Brain pericyte (primary cell): ENCODE measurements at places on chromosomes 7 and 10.

DNA sequence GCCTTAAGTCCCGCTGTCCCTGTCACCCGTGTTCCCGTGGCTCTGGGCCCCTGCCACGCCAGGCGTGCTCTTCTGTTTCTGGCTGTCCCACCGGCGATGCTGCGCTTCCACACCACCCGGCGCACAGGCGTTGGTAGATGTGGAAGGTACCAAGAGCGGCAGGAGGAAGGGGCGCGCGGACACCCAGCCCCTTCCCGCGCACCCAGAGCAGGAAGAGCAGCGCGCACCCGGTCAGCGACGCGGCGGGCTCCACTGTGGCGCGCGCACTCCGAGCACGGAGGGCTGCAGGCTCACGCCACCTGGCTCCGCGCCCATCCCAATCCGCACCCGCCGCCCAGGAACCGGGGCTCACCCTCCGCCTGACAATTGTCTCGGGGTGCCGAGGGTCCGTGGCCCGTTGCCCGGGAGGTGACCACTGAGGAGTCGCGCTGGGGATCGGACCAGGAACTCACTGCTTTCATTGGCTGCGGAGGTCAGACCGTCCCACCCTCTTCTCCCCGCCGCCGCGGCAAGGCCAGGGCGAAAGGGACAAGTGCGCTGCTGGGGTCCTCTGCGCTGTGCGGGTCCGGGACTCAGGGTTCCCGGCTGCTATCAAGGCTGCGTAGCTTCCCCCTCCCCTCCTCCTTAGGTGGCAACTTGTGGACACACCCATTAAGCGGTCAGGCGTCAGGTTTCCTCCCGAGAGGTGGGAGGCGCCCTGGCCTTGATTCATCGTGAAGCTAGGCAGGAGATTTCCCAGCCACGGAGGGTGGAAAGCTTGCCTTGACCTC is 121.6 kb upstream of the ZNF92 start:
- no peak for DNase-seq

DNA sequence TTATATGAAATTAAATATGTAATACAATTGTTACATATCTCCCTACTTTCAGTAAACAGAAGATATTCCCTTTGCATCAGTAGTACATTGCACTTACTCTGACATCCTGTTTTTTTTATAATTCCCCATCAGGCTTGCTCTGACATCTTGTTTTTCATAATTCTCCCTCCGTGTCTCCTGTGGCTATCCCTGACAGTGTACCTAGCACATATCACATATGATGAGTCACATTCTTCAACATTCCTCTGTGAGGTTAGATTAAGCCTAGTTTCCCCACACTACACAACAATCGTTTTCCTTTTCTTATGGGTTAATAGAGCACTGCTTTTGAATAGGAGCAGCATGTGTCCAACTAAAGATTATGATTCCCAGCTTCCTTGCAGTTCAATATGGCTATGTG is 250.6 kb upstream of the NPVF start:
- DNase-seq: no peak

DNA sequence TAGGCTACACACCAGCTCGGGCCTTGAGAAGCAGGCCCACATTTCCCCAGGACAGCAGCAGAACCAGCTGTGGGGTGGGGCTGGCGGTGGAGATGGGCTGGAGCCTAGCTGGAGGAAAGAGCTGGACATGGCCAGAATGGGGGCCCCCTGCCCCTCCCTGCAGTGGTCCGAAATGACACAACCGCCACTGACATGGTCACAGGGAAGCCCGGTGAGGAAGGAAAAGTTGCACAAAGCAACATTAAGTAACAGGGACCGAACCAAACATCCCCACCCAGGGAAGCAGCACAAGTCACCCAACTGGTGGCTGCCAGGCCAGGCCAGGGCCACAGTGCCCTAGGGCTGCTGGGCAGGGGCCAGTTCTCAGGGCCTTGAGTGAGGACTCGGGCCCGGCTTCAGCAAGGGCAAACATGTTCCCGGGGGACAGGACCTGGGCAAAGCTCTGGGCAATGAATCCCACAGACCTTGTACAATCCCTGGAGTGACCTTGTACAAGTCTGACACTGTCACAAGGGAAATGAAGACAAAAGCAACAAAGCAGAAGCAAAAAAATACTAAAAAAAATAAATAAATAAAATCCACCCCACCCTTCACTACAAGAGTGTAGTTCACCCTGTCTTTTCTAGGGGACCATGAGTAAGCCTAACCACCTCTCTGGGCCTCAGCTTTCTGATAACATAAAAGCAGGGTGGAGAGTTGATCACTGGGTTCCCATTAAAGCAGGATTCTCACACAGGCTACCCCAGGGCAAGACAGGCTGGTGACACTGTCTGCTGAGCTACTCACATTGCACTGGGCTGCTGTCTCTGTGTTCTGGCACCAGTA is 33.0 kb downstream of the PSAP start:
- no peak for DNase-seq

DNA sequence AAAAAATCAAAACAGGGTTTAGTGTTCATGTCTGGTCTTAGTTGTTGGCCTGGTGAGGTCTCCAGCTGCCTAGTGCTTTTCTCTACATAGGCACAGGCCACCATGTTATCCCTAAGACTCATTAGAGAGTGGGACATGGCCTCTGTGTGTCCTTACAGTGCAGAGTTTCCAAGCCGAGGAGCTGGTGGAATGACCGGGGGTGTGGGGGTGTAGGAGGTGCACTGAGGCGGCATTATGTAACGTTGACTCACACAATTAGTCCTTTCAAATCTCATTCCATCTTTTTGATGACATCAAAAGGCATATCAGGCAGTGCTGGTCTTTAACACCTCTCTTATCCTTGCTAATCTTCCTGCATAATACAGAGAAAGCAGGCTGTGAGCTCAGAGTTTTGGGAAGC is 71.3 kb downstream of the MTPN start:
- DNase-seq: no peak

- no peak for DNase-seq
Observed at GRCh38 chr10:121616291-121616690, 18.0 kb upstream of the FGFR2 start.

DNA sequence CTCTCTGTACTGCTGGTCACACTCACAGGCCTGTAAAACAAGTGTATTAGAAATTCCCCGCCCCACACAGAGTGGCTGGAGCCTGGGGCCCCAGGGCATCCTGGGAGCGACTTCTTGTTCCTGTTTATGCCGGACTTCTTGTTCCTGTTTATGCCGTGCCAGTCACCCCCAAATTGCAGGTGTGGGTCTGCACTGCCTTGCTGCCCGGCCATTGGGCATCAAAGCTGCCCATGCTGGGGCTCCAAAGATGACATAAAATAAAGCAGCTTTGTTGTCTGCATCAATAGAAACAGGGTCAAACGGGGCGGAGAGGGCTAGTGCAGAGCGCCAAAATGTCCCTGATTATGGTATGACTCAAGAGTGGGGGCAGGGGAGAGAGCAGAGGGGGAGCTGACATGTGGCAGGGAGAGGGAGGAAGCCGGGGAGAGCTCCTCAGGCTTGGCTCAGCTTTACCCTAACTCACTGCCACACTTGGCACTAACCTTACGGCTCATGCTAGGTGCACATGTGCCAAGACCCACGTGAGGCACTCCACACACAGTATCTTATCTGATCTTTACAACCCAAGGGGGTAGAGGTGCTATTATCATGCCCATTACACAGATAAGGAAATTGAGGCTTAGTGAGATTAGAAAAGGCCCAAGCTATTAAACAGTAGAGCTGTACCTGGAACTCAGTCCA is 98.4 kb downstream of the PIP4K2A start:
- DNase-seq: no peak

- no peak for DNase-seq
Observed at GRCh38 chr7:8781166-8781565, 347.8 kb downstream of the NXPH1 start.

- DNase-seq: no peak
Observed at GRCh38 chr7:71171476-71171875, 39.5 kb downstream of the GALNT17 start.

DNA sequence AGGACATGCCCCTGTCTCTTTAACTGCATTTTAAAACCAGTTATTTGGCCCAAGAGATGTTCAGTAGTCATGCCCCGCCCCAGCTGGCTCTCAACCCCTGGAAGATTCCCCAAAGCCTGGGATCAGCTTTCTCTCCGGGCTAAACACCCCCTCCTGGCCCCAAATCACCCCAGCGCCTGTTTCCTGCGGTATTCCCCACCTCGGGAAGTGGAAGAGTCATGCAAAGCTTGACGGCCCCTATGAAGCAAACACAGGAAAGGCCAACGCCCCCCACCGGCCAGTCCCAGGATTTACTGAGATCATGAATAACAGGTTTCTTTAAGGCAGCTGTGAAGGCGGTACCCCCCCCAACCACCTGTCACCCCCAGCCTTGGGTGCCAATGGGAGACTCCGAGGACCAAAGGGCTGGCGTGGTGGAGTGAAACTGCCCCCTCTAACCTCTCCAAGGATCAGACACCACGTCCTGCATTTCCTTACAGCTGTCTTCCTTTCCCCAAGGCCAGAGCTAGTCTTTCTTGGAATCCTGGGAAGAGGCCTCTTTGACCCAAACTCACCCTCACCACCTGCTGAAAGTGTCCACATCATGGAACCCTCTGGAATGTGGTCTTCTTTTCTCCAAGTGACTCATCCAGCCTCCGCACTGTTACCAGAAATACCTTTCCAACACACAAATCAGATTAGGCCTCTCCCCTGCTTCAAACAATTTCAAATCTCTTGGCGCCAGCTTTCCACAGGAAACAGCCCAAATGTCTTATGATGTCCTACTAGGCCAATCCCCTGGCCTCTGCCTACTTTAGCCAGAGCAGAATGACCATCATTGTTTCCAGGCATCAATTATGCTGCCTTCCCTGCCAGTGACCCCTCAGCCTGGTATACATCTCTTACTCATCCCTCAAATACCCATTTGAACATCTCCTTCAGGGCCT is 301.5 kb downstream of the ZEB1 start:
- DNase-seq: no peak

GRCh38 chr10:43233601-43234430 is 33.0 kb downstream of the RASGEF1A start:
- DNase-seq: no peak

GRCh38 chr10:69065406-69066361 is 22.2 kb upstream of the SRGN start:
- no peak for DNase-seq

- DNase-seq: no peak
Observed at GRCh38 chr10:22229802-22230157, 12.0 kb upstream of the EBLN1 start.

- no peak for DNase-seq
Observed at GRCh38 chr10:77030974-77031373, 606.6 kb downstream of the KCNMA1 start.

DNA sequence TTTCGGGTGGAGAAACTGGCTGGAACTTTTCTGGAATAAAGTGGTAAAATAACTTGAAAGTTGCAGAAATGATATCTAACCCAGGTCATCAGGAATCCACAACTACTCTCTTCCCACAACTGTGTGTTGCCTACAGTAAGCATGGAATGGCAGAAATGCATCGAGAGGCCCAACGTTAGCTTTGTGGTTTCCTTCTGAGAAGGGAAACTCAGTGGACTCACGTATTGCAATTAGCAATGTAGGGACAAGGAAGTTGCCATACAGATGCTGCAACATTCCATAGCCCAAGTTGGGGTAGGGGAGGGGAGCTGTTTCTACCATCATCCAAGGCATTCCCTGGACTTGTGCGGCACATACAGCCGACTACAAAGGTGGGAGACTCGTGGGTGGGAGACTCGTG is 1.9 kb downstream of the PON1 start:
- no peak for DNase-seq

GRCh38 chr7:47666164-47666862 is 84.4 kb upstream of the TNS3 start:
- no peak for DNase-seq

DNA sequence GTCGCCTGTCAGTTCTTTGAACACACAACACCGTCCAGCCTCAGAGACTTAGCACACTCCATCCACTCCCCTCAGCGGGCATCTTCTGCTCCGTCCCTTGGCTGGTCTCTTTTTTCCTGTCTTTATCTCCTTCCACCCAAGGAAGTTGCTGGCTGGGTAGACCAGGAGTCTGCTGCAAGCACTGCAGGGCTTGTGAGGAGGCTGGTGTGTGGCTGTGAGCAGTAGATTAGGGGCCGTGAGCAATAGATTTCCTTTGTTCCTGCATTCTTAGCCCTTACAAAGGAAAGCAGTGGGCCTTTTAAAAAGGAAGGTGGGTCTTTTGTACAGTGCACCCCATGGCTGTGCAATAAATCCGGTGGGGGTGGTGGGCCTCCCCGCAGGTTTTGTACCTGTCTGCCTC is 100.3 kb upstream of the BTBD16 start:
- DNase-seq: no peak

DNA sequence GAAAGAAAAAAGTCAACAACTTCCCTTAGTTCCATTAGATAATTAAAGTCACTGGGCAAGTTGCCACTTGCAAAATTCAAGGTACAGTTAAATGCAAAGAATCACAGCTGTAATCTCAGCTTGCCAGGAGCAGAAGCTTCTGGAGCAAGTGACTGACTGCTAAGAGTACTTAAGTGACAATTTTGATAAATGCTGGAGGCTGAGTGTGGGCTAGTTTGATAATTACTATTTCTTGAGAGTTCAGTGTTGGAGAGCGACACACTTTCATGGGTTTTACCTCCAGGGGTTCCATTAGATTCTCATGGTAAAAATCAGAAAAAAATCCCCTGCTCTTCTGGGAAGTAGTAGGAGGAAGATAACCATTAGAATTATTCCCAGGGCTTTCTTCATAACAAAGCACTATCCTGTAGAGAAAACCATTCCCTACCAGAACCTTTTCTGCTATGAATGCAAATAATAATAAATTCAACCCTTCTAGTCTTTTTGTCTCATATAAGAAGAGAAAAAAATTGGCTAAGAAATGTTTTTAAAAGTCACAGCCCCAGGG is 486.3 kb downstream of the POM121L12 start:
- no peak for DNase-seq

DNA sequence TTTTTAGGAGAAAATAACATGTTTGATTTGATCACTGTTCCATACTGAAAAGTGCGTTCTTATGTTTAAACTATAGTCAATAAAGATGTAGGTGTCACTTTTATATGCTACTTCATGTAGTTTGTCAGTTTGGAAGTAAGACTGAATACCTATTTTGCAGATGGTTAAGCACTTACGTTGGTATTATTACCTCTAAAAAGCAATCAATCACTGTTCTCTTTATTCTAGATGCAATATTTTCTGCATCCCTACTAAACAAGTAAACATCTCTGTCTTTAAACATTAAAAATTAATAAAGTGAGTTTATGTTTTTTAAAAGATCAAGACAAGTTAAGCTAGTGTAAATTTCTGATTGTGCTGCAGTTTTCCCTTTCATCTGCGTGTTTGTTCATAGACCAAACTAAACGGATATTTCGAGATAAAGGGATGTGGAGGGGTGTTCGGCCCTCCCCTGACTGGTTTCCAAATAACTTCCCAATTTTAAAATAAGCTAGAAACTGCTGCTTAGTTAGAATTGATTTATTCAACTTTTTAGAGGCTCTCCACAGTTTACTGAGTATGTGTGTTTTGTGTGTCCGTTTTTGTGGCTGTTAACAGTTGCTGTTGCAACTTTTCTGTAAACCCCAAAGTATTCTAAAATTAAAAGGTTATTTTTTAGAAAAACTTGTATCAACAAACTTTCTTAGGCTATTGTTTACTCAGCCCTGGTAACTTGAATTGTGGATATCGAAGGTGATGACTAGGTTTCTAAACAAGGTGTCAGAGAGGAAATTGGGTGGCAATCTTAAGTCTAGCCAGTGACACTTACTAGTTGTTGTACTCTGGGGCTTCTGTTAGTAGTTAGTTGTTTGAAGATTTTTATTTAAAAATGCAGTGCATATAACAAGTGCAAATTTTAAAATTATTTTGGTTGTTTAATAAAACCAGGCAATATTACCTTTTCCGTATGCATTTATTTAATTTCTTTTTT is 974 bp downstream of the KIF11 start:
- no peak for DNase-seq

- DNase-seq: no peak
Observed at GRCh38 chr10:78483641-78484040, 450.0 kb downstream of the RPS24 start.
